ENCODE measurements at places on chromosomes 11 and 22.

DNA sequence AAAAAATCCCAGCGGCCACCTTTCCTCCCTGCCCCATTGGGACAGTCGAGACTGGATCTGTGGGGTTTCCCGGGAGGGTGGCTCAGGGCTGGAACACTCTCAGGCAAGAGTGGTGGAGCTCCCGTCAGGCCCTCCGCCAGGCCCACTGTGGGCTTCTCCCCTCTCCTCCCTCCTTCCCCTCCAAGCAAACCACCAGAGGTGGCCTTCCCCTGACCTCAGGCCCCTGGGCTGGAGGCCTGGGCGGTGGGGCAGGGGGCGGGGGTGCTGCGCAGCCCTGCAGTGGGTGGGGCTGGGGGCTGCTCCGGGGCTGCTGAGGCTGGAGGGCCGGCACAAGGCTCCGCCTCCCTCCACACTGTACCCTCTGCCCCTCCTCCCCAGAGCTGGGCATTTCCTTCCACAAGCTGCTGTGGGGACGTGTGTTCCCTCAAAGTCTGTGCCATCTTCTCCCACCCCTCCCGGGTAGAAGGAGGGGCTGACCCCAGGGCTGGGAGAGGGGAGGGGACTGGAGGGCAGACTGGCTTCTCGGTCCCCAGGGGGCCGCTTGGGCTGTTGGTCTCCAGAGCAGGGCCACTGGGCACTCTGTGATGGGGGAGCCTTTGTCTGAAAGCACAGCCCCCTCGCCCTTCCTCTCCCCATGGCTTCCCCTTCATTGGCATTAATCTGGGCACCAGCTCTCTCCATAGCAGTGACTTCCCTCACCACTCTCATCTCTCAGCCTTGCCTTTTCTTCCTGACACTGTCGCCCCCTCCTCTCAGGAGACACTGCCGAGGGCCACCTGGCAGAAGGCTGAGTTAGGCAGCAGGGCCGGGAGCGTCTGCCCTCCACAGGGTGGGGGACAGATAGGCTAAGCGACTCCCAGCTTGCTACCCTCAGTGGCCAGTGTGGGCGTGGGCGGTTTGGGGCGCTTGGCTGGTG is 7.1 kb downstream of the RCOR2 start:
- no peak for DNase-seq

- DNase-seq, result no peak
These were observed 13.6 kb downstream of the KCNJ5 start for GRCh38 chr11:128904656-128905344.

DNA sequence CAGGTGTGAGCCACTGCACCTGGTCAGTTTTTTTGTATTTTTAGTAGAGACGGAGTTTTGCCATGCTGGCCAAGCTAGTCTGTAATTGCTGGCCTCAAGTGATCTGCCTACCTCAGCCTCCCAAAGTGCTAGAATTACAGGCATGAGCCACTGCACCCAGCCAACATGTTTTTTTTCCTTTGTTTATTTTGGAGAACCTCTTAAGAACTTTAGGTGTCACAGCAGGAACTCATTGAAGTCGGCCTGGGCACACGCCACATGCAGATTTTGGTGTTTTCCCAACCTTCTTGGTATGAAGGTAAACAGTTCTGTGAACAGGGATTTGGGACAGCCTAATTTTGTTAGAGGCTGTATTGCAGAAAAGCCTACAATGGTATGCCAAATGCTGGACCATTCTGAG is 9.4 kb downstream of the DIXDC1 start:
- no peak for DNase-seq

DNA sequence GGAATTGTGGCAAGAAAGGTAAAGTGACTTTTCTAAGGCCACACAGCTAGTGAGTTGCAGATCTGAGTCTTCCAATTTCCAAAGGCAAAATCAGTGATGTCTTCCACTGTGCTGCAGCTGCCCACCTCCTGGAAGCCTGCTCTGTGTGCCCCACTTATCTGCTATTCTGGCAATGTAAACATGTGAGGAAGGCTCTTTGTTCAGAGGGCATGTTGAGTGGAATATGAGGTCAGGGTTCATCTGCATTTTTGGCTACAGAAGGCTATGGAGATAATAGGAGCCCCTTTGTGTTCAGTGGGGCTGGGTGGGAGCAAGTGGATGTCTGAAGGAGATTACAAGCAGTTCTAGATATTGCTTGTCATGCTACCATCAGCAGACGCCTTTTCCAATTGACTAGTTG is 396.2 kb downstream of the BUD13 start:
- DNase-seq, result no peak

DNA sequence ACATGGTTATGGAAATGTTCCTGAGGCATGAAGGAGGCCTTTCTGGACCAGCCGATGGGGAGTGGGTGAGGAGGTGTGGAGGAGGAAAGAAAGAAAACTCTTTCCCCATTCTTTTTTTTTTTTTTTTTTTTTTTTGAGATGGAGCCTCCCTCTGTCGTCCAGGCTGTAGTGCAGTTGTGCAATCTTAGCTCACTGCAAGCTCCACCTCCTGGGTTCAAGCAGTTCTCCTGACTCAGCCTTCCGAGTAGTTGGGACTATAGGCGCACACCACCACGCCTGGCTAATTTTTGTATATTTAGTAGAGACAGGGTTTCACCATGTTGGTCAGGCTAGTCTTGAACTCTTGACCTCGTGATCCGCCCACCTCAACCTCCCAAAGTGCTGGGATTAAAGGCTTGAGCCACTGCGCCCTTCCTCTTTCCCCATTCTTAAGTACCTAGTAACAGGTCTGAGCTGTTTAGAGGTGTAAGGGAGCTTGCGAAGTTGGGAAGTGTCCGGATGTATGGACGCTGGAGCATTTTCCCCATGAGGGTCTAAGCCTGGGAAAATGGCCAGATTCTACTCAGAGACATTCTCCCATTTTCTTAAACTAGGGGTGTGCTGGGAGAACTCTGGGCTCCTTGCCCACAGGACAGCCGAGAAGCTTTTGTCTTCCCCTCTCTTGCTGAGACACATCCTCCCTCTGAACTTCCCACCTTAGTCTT is 135.8 kb downstream of the TEAD1 start:
- DNase-seq, result no peak

DNA sequence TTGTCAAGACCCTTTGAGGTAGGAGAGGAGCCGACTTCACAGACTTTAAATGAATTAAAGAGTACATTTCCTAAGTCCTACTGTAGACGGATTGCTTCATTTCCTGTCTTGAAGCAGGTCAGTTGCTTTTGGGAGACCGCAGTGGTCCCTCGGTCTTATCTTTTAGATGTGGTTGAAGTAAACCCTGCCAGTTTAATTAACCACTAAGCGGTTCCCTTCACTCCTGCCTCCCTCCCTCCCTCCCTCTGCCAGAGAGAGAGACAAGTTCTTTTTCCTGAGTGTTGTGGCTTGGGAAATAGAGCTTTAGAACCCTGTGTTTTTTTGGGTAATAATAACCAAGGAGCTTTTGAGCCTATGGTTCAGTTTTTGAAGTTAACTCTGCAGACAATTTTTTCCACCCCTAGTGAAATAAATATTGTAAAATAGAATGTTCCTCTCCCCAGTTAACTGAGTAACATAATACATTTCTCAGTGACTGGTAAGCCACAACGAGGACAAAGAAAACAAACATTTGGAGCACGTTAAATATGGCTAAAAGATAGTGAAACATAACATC is 147.5 kb downstream of the LDLRAD3 start:
- DNase-seq, result peak; percentile 63

GRCh38 chr11:118715837-118716260 is 36.4 kb upstream of the TREH start:
- DNase-seq, result no peak

- no peak for DNase-seq
These were observed 7.1 kb upstream of the VWA5A start for GRCh38 chr11:124108156-124108555.

DNA sequence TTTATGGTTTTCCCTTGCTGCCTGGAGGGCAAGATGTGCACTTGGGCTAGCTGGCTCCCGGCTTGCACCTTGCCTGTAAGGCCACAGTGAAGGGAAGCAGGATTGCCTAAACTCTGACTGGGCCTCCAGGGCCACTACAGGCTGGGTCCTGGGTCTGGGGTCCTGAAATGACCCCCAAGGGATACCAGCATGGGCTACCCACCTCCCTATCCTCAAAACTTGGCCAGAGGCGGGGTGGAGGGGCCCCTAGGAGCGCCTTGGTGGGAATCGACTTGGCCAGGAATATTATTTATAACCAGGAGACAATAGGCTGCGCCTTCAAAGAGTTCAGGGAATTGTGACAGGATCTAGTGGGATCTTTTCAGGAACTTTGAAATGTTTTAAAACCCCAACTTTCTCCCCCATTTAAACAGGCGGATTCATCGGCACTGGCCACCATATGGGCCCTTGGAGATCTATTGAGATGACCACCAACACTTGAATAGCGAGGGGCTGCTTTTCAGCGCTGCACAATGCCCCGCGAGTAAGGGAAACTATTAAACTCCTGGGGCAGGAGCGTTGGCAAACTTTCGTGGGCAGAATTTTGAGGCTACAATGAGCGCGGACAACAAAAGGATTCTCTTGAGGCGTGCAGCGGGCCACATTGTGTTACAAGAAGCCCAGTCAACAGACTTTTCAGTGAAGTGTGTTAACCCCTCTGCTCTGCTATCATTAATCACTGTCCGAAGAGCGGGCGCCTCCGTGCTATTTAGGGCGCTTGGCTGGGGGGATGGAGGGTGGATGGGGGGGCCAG is 15.2 kb downstream of the PAX6 start:
- no peak for DNase-seq

GRCh38 chr11:13635804-13636203 is 32.7 kb upstream of the FAR1 start:
- no peak for DNase-seq

DNA sequence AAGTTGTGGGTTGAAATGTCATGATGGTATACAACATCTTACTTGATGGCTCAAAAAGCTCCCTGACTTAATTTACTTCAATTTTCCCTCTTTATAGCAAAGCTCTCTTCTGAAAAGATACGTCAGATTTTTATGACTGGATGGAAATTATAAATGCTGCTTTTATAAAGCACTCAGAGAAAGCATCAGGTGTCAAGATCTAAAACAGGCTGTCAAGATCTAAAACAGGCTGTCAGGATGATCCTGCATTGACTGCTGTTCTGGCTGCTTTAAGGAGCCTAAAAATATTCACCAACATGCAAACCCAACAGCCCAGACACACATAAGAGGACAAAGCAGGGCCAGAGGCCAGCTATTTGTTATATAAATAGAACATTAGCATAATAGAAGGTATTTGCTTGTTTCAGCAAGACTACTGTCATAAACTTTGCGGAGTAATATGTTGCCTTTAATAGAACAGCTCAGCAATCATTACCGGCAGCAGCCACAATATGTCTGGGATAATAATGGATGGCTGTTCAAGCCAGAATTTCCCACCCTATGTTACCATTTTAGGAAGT is 77.3 kb upstream of the ANO5 start:
- no peak for DNase-seq

- no peak for DNase-seq
These were observed 16.4 kb upstream of the RFPL3 start for GRCh38 chr22:32341122-32341740.

DNA sequence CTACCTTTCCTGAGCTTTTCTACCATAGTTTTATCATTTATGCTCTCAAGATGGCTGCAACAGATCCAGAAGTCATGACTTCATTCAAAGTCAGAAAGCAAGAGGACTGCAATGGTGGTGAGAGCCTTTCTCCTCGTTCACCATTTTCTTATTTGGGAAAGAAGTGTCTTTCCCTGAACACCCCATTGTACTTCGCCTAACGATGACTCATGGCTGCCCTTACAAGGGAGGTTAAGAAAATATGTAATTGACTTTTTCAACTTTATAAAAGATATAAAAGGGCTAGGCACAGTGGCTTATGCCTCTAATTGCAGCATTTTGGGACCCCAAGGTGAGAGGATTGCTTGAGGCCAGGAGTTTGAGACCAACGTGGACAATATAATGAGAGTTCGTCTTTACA is 541.7 kb downstream of the METTL15 start:
- DNase-seq, result no peak

DNA sequence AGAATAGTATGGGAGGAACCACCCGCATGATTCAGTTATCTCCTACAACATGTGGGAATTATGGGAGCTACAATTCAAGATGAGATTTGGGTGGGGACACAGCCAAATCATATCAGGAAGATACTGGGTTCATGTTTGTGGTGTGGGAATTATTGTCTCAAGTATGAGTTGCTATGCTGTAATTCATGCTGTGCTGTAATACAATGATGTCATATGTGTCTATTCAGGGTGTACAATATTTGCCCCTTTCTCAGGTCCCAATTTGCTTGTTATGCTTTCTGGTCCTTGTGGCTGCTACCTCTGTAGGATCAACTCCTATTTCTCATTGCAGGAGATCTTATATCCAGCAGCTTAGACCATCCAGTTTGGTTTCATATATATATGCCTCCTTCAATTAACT is 52.2 kb upstream of the ARHGAP20 start:
- DNase-seq, result no peak

DNA sequence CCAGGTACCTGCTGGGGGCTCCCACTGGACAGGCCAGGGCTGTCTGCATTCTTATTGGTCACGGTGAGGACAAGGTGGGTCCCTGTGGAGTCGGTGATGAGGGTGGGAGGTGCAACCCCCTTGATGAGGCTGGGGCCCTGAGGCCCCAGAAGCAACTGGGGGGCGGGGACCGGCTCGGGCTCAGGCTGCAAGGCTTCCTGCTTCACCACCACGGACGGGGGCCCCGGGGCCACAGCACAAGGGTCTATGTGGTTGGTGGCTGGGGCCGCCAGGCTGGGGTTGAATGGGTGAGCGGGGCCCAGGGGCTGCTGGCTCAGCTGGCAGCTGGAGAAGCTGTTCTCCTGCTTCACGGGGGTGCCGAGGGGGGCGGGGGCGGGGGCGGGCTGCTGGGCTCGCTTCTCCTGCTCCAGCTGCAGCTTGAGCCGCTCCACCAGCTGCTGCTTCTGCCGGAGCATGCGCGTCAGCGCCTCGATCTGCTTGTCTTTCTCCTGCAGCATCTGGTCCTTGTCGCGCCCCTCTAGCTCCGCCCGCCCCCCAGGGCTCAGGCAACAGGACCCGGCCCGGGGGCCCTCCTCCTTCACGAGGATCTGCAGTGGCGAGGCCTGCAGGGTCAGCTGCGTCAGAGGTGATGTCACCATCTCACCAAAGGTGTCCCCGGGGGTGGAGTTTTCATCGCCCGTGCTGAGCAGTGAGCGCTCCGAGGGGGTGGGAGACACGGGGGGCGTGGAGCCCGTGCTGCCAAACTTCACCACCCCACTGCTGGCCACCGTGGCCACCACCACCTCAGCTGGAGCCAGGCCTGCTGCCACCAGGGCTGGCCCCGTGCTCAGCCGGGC is 48.2 kb downstream of the SGSM3 start:
- DNase-seq, result no peak

GRCh38 chr11:834371-835316 is 1.9 kb downstream of the CD151 start:
- DNase-seq, result no peak

- no peak for DNase-seq
These were observed 13.1 kb upstream of the SLC16A8 start for GRCh38 chr22:38097058-38097457.

GRCh38 chr11:4983841-4984240 is 10.8 kb upstream of the OR51L1 start:
- DNase-seq, result no peak

- peak; percentile 81 for DNase-seq
These were observed 234.2 kb downstream of the BLID start for GRCh38 chr11:121881806-121882205.
